ENCODE measurements at places on chromosomes 3 and 15.

- no peak for DNase-seq
Observed at GRCh38 chr15:63076714-63077046, 34.1 kb downstream of the TPM1 start.

DNA sequence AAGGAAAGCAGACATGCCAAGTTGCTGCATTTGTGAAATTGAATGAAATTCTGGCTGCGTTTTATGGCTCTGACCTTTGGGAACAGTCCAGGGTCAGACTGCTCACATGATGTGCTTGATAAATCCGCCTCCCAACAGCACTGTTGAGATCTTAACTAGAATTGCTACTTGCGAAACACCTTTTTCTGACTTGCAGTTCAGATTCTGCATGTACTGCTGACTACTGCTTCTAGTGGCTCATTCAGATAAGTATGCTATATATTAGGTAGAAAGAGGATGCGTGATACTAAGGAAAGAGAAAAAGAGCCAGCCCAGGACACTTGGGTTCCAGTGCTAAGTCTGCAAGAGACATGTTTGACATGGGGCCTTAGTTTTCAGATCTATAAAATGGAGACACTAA lies 129.4 kb downstream of the LPP start:
- DNase-seq: no peak

- DNase-seq: no peak
Observed at GRCh38 chr15:42119446-42119760, 25.0 kb upstream of the PLA2G4D start.

- no peak for DNase-seq
Observed at GRCh38 chr15:51935466-51936104, 36.0 kb downstream of the LEO1 start.

GRCh38 chr15:75830910-75831805 lies 12.1 kb upstream of the UBE2Q2 start:
- DNase-seq: no peak

GRCh38 chr15:29278436-29279105 lies 8.9 kb upstream of the NSMCE3 start:
- DNase-seq: no peak

DNA sequence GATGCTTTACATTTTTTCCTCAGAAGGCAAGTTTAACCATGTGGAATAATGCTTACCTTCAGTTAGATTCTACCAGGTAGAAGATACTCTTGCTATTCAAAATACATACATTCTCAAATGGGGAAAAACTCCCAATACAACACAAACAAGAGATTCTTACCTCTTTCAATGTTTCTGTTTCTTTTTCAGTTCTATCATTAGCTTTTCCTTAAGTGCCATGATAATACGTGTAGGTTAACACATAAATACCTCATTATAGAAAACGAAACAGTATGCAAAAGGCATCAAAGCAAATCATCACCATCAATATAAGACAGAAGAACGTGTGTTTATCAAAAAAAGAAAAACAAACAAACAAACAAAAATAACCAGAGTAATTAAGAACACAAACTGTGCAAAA lies 300.7 kb upstream of the ROBO1 start:
- no peak for DNase-seq

GRCh38 chr3:143700431-143700975 lies 147.8 kb downstream of the SLC9A9 start:
- DNase-seq: no peak

- no peak for DNase-seq
Observed at GRCh38 chr3:149990423-149990948, 19.8 kb upstream of the PFN2 start.

DNA sequence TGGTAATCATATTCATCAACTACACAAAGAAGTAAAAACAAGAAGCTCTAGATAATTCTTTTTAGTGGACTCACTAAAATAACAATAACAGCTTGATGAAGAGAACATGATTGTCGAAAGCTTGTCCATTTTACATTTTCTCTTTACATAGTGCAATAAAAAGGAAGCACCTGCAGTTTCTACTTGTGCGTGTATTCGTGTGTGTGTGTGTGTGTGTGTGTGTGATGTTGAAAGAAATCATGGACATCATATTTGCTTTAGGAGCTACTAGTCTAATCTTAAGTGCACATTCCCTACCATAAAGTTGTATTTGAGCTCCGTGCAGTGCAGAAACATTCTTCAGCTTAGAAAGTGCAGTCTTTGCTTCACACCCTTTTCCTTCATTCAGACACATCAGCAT lies 288.8 kb downstream of the ZBTB20 start:
- no peak for DNase-seq

DNA sequence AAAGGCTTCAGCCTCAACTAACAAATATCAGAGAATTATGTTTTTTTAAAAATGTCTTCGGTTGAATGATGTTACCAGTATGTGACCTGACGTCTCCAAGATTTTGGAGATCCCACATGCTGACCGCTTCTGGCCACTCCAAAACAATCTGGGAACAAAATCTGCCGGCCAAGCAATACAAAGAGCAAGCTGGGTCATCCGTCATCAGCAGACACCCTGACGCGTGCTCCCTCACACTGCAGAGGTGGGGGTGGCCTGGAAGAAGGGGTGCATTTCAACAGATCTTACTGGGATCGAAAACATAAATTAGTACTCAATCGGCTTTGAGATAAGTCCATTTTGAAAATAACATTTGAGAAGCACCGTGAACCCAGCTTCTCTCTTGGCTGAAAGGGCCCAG lies 33.6 kb downstream of the HES1 start:
- DNase-seq: no peak

DNA sequence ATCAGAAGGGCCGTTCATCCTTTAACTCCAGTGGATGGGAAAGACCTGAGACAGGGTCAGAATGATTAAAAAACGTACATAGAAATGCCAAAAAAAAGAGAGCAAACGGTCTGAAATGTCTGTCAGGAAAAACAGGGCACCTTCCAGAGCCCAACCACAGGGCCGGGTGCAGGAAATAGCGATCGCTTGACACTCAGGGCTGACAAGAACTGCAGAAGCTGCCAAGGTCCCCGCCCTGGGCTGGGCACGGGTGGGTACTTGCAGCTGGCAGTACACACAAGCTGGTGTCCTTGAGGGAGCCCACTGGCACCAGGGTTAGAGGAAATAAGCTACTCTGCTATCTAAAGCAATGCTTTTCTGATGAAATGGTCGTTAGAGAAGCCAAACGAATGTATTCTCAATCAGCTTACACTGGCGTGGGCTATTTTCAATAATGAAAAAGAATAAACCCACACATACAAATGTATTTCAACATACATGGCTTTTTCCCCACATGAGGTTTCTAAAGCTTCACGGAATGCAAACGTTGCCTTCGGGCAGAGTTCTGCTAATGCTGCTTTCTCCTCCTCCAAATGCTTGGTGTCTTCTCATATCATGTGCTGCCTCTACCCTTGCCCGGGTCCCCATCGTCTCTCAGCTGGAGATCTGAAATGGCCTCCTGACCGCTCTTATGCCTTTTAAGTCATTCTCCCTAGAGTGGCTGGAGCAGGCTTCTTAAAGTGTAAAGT lies 15.6 kb downstream of the FRMD4B start:
- no peak for DNase-seq

- DNase-seq: no peak
Observed at GRCh38 chr15:65343374-65343981, 34.3 kb downstream of the IGDCC3 start.

DNA sequence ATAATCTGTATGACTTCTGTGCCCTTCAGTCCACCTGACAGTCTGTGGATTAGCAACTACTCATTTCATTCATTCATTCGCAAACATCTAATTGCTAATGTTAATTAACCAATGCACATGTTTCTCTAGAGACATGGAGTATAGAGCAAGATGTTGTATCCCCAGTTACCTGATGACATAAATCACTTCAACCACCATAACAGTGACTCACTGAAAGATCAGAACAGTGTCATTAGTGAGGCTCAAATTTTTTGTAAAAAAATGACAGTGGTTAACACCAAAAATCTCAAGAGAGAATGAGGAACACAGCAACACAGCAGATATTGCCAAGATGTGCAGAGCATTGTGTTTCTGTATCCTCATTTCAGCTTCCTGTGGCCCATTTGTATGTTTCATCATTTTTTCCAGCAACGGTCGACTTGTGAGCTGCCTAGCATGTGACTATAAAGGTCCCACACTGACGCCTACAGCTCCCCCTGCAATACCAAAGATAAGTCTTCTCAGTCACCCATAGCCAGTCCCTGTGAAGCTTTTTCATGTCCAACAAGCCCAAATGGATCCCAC lies 3.7 kb upstream of the PLD1 start:
- DNase-seq: peak; percentile 58

DNA sequence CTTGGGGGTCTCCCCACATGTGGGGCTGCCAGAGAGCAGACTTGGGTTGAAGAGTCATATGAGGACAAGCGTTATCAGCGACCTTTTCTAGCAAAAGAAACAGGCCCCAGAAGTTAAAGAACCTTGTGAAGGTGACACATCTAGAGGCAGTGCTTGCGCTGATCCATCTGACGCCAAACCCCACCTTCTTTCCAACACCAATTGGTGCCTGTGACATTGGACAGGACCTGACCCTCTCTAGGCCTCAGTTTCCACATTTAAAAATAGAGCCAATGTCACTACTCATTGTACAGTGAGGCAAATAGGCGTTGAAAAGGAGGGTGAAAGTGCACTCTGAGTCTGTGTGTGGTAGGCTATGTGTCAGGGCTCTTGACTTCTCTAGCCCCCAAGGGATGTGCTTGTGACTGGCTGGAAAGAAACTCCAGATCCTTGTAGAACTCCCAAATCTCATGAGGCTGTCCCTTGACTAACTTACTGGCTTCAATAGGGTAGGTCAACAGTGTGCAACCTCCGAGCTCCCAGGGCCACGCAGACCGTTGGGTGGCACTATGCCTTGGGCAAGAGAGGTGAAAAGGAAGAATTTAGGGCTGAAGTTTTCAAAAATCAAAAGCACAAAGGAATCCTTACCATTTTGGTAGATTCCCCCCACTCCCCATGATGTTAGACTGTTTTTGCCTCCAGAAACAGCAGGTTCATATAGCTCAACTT lies 666 bp upstream of the FAM219B start:
- no peak for DNase-seq

- DNase-seq: no peak
Observed at GRCh38 chr3:154977666-154978065, 102.5 kb upstream of the MME start.

DNA sequence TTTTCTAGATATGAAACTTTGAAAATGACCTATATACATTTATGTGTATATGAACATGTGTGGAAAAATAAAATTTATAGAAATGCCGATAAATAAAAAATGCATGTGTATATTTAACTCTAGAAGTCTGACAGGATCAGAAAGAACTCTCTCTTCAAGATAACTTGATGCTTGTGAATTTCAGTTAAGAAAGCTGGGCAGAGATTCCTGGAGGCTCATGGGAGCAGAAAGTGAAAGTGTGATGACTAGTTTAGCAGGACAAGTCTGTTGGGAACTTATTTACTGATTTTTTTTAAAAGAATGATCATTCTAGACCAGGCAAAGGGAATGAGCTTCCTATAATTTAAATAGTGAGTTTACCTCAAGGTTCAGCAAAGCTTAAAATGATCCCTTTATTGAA lies 81.5 kb upstream of the KCNAB1 start:
- DNase-seq: no peak

DNA sequence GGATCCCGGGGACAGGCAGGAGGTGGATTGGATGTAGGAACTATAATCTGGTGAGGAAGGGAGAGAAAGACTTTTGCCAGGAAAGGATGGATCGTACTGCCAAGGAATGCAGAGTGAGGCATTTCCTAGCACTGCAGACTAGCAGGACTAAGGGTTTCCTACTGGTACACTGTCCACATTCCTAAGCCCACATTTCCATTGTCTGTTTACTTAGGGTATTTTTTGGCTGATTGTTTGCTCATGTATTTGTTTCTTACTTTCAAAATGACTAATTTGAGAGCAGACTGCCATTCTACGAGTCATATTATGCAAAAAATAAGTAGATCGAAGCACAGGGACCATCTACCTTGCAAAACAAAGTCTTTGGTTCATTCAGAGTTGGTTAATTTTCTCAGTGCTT lies 1029.5 kb upstream of the NR2F2 start:
- no peak for DNase-seq

DNA sequence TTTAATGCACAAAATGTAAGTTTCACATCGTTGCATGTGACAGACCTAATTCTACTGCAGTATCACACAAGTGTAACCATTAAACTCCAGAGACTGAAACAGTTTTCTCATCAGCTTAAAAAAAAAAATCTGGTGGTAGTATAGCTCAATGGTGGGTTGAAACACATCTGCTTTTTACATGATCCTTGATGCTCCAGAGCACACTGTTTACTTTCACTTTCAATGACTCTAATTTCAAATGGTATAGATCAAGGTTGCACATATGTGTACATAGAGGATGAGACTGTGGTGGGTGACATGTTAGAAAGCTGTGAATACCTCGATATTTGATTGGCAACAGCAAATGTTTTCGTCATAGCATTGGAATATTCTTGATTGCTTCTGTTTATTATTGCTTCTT lies 22.4 kb downstream of the MCTP2 start:
- DNase-seq: no peak

DNA sequence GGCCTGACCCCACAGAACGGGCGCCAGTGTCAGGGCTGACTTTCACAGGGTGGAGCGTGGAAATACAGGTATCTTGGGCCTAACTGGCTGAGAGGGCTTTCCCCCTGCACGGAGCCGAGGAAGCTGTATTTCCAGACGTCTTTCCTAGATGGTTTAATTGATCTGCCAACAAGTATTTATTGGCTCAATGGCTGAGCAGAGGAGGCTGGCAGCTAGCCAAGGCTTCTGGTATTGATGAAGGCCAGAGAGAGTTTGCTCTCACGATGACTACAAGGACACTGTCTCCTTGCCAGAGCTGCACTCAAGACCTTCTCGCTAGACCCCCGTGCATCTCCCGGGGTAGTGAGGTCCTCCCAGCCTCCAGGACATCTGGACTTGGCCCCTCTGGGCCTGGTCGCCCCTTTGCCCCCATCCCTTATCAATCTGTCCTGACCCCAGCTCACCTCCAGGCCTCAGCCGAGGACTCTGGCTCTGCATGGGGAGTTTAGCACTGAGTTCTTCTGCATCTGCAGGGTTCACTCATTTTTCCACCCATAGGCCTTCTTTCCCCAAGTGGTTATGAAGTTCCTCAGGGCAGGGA lies 20.6 kb downstream of the SPSB4 start:
- no peak for DNase-seq

DNA sequence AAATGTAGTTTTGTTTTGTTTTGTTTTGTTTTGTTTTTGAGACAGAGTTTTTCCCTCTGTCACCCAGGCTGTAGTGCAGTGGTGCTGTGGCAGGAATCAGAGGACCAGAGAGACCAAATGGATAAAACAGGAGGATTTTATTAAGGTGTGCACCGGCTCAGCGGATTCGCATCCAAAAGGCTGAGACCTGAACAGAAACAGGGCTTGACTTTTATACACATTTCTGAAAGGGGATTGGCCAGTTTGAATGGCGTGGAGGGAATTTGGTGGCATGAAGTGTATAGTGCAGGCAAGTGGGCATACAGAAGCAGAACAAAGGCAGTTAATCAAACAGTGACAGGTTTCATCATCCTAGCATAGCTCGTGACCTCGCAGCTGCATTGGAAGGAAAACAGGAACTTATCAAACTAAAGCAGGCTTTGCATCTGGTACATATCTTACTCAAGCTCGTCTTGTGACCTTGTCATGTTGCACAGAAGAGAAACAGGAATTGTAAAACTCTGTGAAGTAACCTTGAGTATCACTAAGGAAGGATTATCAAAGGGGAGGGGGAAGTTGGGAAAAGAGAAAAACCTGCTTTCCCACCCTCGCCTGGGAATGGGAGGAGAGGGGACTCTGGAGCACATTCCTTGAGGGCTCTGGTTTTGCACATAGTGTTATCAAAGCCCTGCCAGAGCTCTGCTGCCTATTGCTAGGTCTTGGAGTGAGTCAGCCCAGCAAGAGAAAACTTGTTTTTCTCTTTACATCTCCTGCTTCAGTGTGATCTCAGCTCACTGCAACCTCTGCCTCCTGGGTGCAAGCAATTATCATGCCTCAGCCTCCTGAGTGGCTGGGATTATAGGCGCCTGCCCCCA lies 38.5 kb downstream of the C3orf62 start:
- no peak for DNase-seq
